Midbrain (tissue), 1 donor: ENCODE measurements at places on chromosomes 1 and 21.

- peak; percentile 89 for DNase-seq
These were observed at the start of gene METTL25B for GRCh38 chr1:156727926-156728598. METTL25B (plus strand) TSS chr1:156728469; CDS start chr1:156729105, 636 bp downstream.

- no peak for DNase-seq
These were observed 57.1 kb upstream of the DYNLT5 start for GRCh38 chr1:66695116-66695515.

GRCh38 chr1:188476606-188477005 is 1647.9 kb downstream of the PLA2G4A start:
- no peak for DNase-seq

DNA sequence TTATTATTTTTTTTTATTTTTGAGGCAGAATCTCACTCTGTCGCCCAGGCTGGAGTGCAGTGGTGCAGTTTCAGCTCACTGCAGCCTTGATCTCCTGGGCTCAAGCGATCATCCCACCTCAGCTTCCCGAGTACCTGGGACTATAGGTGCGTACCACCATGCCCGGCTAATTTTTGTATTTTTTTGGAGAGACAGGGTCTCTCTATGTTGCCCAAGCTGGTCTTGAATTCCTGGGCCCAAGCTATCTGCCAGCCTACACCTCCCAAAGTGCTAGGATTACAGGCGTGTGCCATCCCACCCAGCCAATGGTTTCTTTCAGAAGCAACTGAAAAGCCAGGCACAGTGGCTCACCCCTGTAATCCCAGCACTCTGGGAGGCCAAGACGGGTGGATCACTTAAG is 2.3 kb downstream of the KRTCAP2 start:
- no peak for DNase-seq

DNA sequence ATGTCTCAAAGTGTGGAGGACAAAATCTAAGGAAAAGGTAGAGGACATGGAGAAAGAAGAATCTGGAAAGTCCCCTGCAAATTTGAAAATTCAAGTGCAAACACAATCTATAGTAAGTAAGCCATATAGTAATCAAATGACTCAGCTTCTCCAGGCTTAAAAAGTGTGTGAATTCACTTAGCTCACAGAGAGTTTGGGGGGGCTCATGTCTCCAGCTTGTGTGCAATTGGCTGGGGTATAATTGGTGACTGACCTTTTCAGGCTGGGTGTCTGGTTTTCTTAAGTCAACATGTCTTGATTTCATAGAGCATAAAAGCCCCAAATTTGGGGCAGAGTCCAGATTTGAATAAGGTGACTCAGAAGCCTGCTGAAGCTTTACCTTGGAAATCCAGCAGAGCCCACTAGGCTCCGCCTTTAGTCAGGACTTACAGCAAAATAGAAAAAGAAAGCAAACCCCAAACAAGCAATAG is 8.6 kb downstream of the CLDN14 start:
- DNase-seq = no peak
